Foreskin keratinocyte (primary cell): ENCODE measurements at places on chromosomes 3 and 15. TPM values are rescaled to one million over a fixed set of nuclear protein-coding genes. Genes with fewer than 3 reads are reported as not detected.

GRCh38 chr15:31228980-31229826 lies 97.4 kb upstream of the KLF13 start:
- no peak for DNase-seq

DNA sequence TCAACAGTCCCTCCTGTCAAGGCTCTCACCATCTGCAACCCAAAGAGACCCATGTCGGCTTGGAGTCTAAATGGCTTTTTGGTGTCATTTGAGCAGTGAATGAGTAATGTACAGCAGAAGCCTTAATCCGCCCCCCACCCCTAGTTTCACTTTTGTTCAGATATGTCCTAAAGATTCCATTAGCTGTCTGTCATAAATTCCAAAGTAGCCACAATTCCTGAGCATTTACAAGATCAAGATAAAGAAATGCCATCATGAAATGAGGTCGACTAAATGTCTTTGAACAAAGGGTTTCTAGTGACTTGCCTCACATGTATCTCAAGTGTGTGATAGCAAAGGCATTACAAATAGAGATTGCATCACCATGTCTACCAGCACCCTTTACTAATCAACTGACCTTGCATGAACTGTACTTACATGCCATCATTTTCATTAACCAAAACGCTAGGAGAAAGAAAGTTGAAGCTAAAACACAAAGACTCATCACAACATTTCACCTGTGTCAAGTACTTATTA lies 123.8 kb upstream of the PHLDB2 start:
- DNase-seq = peak; percentile 99

GRCh38 chr3:181637056-181637455 lies 74.7 kb upstream of the SOX2 start:
- DNase-seq = no peak

DNA sequence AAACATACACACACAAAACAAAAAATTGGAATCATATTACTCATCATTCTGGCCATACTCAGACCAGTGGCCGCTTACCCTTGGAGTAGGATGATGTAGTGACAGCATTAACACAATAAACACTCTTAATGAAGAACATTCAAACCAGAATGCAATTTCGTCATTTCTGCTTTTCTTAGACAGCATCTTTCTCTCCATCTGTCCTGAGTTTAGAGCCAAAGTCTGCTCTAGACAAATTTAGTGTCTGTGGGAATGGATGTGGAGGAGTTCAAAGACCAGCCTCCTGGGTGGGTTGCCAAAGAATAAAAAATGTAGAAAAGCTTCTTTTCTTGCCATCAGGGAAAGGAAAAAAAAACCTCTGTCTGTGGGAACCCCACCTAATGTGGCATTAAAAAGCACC lies 212.4 kb upstream of the POU1F1 start:
- DNase-seq = no peak

DNA sequence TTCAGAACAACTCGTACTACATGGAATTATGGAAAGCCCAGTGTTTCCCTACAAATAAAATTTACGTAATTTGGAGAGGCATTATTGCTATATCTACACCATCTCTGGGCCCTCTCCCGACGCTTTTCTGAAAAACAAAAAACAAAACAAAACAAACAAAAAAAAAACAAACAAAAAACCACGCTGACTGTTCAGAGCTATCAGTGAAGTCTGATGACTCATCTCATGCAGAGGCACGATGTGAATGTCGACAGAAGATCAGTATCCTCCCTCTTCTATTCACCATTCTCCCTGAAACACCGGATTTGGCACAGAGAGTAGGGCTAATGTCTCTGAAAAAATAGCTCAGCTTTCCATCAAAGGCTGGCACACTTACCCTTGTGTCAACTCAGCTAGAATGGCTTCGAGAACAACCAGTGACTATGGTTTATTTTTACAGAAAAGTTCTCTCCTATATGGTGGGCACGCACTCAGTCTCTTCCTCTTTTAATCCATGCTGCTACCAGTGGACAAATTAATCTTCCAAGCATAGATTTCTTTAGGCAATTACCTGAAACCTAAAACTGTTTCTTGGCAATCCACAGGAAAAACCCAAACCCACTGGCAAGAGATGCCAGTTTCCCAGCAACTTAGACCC lies 1.5 kb downstream of the CRBN start:
- DNase-seq = no peak

GRCh38 chr3:45100981-45101407 lies 45.2 kb downstream of the CDCP1 start:
- DNase-seq = no peak

DNA sequence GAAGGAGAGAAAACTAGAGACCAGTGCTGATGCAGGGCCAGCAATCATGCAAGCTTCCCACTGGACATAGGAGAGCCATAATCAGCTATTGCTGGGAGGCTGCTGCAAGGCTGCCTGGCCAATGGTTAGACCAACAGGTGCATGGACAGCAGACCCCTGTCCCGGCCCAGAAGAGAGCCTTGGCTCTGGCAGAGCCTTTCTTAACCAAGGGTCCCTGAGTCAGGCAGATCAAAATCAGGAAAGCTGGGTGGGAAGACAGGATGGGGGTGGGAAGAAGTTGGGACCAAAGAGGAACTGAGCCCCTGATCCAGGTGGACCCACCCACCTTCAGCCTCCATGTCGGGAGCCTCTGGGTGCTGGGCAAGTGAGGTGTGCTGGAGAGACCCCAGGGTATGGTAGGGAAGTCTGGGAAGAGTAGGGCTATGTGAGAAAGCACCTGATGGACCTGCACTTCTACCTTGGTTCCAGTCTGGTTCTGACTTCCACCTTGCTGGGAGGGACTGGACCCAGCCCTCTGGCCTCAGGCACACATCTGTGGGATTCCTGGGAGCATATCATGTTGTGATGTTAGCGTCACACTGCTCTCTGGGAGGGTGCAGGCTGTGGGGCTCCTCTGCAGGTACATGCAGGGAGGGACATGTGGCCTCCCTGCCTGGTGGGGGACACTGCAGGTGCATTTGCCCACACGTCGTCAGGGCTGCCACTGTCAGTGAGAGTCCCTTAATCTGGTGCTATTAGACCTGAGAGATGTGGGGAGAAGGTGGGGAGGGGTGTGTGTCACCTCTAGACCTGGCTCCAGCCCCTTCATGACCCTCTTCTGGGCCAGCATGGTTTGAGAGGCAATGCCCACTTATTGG lies 24.7 kb downstream of the KY start:
- no peak for DNase-seq

- no peak for DNase-seq
These were observed 75.5 kb downstream of the MRPL46 start for GRCh38 chr15:88391700-88392099.

DNA sequence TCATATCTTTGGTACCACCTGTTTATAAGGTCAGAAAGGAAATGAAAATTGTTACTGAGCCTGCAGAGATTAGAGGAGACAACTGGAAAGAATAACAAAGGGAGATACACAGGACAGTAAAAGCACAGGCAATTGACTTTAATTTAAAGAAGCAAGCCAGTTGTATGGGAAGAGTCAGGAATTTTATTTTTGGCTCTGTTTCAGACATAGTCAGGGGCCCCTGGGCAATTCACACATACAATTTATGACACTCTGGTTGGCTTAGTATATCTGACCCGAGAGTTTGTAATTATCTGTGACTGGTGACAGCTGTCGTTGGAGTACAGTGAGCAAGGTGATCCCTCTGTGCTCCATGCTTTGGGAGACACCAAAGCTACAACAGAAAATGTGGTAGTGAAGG lies 591.9 kb upstream of the NECTIN3 start:
- DNase-seq = no peak

DNA sequence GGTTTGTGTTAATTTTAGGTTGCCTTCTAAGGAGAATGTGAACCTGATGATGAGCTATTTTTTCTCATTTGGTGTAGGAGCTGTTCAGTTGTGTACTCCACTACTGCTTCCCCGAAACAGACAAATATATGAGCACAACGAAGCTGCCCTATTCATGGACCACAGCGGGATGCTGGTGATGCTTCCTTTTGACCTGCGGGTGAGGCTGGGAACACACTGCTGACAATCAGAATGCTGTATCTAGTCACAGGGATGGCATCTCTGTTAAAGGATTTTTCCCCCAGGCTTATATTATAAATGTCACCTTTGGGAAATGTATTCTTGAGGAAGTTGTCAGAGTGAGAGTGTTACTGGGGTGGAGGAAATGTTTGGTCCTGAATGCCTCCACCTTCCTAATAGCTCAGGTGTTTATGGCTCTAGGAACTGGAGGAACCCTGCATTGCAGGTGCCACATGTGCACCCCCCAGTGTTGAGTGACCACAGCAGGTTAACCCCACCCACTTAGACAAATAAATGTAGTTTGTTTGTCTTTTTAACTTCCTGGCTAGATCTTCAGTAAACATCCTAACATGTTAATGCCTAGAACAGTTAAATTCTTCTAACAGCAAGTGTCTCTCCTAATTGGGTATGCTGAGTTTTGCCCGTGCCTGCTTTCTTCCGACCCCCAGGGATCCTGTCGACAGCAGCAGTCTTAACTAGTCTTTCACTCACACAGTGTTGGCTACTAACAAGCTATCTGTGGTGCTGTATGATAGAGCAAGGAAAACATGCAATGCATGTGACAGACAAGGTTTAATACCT lies 35.7 kb downstream of the SRP14 start:
- no peak for DNase-seq

GRCh38 chr3:64802460-64802859 lies 114.7 kb upstream of the ADAMTS9 start:
- DNase-seq = no peak

- DNase-seq = peak; percentile 92
These were observed 64.3 kb downstream of the FNDC3B start for GRCh38 chr3:172103724-172104123.

GRCh38 chr3:30531017-30531570 lies 75.3 kb upstream of the TGFBR2 start:
- DNase-seq = no peak

SLC22A14 gene
- total RNA-seq = 0.14 TPM in 1 of 2 replicates, not detected in the other

NKIRAS1 gene
- 7.5 and 9.1 TPM in 2 replicates for total RNA-seq

TRAIP gene
- total RNA-seq = 13.9 and 14.8 TPM in 2 replicates

RETNLB gene
- not detected in 2 replicates for total RNA-seq

GPR62 gene
- not detected in 2 replicates for total RNA-seq

FHIT gene
- total RNA-seq = 3.6 and 3.7 TPM in 2 replicates

TBC1D5 gene
- 43.8 and 46.3 TPM in 2 replicates for total RNA-seq
